CD4-positive, alpha-beta T cell (primary cell): ENCODE measurements at places on chromosomes 3 and 15.
A peak's percentile ranks its signal among the peaks of the same experiment; 100 is the strongest.

DNA sequence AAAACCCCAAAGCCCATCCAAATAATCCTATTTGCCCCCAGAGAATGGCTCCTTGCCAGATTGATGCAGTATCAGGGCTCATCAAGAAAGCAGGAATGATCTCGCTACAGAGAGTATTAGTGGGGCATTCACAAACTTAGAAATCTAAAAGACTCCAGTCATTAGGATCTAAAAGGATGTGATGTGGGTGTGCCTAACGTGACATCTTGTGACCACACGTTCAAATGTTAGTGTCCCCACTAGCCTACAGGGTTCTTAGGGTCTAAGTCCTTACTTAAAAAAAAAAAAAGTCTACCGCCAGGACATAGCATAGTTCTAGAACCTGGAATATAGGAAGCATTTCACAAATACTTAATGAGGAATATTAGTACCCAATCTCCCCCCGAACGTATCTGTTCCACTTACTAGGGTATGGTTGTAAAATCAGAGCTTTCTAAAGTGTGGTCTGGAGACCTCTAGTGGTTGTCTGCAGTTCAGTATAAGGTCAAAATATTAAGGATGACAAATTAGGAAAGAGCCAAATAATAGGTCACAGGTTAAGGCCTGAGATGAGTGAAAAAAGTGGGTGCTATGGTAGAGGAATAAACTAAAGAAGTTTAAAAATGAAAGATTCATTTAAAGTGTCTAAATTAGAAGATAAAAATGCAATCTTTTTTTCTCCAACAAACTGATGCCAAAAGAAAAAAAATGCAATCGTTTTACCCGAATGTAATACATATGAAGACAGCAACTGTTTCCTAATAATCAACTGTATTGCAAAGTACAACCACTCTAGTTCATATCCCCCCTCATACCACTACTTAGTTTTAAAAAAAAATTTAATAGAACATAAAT is 4.2 kb upstream of the CHRM5 start:
- DNase-seq = no peak

DNA sequence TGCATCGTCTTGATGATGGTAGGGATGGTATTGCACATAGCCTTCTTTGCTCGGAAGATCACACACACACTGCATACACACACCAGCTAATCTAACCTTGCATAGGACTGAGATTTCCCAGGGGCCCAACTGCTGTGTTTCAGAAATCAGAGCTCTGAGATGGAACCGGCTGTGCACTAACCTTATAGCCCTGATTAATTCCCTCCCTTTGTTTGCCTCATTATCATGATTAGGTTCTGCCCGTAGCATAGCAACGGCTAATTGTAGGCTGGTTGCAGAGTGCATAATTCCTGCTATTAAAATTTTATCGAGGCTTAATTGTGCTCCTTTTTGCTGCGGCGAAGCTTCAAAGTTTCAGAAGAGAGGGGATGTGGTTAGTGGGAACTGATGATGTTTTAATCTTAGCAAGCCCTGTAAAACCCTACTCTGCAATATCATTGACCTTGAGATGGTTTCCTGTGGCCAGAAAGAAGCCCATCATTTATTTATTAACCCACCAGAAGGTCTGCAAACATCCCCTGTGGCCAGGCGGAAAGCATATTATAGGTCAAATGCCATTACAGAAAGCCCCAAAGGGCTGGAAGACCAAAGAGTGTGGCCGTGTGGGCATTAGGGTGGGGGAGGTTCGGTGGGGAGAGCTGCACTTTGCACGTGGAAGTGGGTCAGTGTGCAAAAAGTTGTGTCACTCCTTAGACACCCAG is 56.2 kb upstream of the GLCE start:
- no peak for DNase-seq

DNA sequence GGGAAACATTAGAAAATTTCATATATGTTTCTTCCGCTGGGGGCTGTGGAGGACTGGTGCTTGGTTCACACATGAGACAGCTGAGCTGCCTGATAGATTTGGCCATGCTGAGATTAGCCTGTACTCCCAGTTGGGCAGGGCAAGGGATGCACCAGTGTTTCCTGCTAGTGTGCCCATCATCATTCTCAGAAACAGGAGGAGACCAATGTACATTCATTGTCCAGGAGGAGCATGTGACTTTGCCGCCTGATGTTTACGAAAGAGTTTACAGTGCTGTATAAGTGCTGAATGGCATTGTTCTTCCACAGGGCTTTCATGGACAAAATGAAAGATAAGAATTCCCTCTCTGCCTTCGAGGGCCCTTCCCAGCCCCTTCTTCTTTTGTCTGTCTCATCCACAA is 311.1 kb upstream of the THBS1 start:
- DNase-seq = no peak

DNA sequence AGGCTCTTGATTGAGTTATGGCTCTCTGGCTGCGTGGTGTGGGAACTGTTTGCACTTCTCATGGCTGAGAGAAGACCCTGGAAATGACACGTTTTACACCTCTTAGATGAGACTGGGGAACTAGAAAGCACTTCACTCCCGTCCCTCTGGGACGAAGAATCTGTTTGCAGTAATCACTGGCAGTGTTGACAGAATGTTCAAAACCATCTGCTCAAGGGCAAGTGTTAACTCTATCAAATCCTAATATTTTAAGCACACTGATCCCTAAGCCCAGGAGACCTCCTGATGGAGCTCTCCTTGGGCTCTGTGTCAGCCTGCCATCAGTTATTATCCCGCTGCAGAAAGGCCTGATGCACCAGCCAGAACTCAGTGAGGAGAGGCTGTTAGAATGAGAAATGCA is 323.8 kb upstream of the DNAJC19 start:
- no peak for DNase-seq

DNA sequence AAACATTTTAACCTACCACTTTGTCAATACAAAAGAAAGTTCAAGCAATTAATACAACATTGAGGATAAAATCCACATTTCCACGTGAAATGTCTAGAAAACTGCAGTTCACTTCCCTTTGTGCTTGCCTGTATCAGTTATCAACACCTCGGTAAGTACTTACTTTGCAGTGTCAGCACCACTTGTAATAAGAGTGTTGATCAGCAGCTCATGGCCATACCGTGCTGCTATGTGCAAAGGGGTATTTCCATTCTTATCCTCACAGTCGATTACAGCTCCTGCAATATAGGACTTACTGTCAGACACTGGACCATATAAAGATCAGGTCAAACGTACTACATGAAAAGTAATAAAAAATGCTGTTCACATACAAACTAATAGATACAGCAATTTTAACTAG is 84.4 kb downstream of the ANKRD28 start:
- no peak for DNase-seq

- no peak for DNase-seq
Observed at GRCh38 chr3:40258555-40258954, 51.0 kb upstream of the EIF1B start.

- DNase-seq = no peak
Observed at GRCh38 chr15:64058279-64058678, 12.0 kb upstream of the DAPK2 start.

- DNase-seq = peak; percentile 36
Observed at GRCh38 chr15:70266412-70267121, 168.8 kb upstream of the TLE3 start.

DNA sequence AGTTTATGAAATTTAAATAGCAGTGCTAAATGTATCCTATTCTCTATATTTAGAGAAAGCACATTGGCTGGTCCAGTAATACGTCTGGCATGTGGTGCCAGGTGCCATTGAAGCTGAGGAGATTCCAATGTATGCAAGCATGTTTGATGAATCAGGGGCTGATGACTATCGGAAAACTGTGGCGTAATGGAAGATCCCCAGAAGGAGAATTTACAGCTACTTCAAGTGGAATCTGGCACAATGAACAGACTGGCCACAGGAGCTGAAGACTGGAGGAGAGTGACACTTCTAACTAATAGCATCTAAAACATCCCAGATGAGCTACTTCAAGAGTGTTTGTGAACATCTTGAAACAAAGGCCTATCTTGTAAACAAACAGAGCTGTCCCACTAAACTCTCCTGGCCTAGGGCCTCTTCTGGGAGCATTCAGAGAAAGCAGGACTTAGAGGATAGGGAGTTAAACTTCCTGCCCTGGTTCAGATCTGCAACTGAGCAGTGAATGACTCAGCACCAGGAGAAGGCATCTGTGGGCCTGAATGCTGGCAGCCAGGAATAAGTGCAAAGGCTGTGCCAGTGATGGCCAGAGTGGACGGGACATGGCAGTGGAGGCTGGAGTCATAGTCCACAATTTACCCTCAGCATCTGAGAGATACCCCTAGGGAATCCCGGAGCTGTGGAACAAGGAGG is 15.2 kb upstream of the ACTC1 start:
- DNase-seq = no peak

DNA sequence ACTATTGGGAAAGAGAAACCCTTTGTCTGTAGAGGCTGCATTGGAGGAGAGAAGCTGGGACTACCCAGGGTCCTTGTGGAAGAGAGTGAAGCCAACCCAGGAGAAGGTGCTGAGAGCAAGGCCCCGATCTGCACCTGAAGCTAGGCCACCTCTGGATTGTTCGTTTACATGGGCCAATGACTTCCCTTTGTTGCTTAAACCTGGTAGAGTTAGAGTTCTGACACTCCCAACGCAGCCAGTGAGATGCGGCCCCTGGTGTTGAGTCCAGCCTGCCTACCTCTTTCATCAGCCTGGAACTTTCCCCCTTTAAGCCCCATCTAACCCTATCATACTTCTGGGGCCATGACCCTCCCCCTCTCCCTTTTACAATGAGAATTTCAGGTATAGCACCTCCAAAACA is 30.8 kb downstream of the CCDC13 start:
- DNase-seq = no peak

- no peak for DNase-seq
Observed at GRCh38 chr3:194871864-194872668, 186.4 kb downstream of the FAM43A start.

DNA sequence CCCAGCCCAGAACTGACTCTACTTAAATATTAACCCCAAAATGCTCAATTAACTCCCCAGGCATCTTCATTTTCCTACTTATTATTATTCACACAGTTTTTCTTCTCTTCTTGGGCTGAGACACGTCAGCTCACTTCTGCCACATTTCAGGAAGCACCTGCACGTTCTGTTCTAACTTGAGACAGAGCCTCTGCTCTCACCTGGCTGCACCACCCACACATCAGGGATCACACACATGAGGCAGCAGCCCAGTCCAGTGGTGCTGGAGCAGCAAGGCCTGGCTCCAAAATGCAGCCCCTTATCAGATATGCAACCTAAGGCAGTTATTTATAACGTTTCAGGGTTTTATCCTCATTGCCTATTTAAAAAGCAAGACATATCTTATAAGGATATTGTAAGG is 127.5 kb downstream of the OSBPL10 start:
- DNase-seq = no peak

DNA sequence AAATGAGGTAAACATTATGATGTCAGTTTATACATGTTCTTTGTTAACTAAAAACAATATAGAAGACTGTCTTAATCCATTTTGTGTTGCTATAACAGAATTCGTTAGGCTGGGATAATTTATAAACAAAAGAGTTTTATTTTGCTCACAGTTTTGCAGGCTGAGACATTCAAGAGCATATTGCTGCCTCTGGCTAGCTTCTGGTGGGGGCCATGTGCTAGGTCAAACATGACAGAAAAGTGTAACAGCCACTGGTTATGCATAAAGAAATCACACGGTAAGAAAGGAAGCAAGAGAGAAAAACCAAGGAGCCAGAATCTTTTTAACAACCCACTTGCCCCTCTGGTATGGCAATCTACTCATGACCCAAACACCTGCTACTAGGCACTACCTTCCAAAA is 776.7 kb downstream of the PLOD2 start:
- no peak for DNase-seq

DNA sequence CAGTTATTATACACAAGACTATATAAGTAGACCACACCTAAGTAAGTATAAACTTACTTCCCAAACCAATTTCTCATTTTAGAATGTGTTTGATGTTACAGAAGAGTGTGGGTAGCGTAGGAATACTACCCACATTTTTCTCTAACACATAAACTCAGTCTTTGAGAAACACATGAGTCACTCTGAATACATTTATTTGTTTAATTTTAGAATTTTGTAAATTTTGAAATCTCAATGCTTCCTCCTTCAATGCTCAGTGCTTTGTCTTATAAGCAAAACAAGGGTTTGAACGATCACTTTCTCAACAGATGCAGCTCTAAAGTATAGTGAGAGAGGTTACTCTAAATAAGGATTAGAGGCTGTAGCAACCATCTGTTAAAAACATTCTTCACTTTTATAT is 700.8 kb downstream of the SI start:
- no peak for DNase-seq

- DNase-seq = peak; percentile 26
Observed at GRCh38 chr3:5188419-5189221, 1.1 kb downstream of the EDEM1 start.

GRCh38 chr3:187261541-187261969 is 30.0 kb downstream of the MASP1 start:
- DNase-seq = no peak

GRCh38 chr15:58235961-58236360 is 97.8 kb downstream of the AQP9 start:
- no peak for DNase-seq

DNA sequence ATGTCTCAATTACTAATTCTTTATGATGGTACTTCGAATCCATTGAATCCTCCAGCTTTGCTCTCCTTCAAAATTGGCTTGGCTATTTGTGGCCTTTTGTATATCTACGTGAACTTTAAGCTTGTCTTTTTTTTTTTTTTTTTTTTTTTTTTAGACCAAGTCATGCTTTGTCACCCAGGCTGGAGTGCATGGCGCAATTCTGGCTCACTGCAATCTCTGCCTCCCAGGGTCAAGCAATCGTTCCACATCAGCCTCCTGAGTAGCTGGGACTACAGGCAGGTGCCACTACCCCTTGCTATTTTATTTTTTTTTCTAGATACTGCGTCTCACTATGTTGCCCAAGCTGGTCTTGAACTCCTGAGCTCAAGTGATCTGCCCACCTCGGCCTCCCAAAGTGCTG is 7.7 kb upstream of the DIPK2A start:
- DNase-seq = no peak

GRCh38 chr3:151818361-151818760 is 4.4 kb downstream of the AADAC start:
- DNase-seq = no peak

DNA sequence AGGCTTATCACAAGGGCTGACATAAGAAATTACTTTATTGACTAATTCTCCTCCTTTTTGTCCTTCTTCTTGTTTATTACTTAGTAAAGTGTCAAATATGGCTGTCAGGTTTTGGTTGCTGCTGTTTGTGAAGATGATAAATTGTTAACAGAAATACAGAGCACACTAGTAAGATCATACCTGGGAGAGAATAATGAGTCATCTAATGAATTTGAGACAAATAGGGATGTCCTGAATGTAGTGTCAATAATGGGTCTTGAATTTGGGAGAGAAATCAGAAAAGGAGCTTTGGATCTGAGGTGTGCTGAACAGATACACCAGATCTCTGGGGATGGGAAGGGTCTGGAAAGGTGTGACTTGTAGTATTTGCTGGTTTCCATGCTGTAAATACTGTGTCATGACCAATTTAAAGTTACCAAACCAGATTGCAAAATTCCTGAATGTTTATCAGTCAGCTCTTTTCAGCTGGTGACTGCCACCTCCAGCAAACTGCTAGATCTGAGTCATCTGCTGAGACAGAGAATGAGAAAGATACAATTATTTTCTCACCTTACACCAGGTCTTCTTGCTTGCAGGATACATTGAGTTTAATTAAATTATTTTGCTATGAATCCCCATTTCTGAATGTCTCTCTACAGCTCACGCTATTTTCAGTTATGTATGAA is 76.7 kb upstream of the SATB1 start:
- DNase-seq = no peak
